Stimulated activated CD8-positive, alpha-beta memory T cell treated with anti-CD3 and anti-CD28 coated beads, Interleukin-7, amount 100 ng/mL, for 4 hours (primary cell): ENCODE measurements at places on chromosomes 7 and 10.
A peak's percentile ranks its signal among the peaks of the same experiment; 100 is the strongest.

- no peak for DNase-seq
Observed at GRCh38 chr10:48525113-48525512, 79.8 kb downstream of the ARHGAP22 start.

GRCh38 chr10:84783386-84783785, 455.0 kb downstream of the CCSER2 start:
- no peak for DNase-seq

DNA sequence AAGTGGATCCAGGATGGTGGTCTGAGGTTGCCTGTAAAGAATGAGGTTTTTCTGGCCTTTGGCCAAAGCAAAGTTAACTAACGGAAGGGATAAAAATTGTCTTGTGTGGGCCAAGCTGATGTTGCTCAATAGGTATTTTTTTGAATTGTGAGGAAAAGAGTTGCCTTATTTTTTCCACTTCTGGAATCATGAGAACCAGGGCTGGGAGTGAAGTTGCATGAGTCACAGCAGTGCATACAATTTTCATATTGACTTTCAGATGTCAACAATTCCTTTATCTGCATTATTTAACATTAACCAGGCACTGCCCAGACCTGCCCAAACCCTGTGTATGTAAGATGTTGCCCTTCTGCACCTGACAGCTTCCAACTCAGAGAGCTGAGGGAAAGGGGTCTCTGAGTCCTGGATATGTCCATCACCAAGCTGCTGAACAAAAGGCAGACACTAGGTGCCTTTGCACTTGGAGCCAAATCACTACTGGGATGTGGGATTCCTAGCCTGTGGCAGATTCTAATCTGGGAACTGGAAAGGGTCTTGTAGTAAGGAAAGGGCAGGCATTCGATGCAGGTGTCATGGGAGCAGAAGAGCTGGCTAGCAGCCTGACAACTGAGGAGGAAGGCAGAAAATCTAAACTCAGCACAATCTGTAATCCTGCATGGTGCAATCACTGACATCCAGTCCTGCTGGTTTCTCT, 52.3 kb upstream of the SLC35B4 start:
- no peak for DNase-seq

DNA sequence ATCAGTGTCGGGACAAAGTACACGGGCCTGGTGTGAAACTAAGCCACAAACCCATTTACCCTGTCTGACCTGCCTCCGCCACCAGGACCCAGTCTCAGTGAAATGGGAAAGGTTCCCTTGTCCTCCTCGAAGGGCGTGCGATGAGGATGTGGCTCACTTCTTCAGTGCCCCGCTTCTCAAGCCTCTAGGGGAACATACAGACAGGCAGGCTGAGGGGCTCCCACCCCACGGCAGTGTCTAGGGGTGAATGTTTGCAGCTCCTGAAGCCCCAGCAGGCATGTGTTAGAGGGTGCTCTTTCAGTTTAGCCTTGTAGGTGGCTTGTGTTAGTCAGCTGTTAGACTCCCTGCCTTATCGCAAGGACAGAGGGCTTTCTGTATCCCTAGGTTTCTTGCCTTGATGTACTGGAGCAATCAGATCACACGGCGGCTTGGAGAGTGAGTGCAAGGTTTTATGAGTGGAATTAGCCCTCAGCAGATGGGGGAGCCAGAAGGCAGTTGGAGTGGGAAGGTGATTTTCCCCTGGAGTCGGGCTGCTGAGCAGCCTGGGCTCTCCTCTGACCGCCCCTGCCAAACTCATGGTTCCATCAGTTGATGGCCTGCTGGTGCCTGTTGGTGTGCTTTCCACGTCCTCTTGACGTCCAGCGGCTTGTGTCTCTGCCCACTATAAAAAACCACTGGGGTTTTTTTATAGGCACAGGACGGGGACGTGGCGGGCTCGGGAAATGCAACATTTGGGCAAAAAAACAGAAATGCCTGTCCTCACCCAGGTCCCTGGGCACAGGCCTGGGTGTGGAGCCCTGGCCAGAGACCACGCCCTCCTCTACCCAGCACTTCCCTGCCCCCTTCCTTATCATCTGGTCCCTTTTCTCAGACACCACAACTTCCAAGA, 759 bp downstream of the NUDT1 start:
- DNase-seq, result no peak

- DNase-seq, result no peak
Observed at GRCh38 chr7:134179036-134180011, 52.2 kb downstream of the LRGUK start.

GRCh38 chr10:15789793-15790525, 70.2 kb upstream of the ITGA8 start:
- DNase-seq, result no peak

DNA sequence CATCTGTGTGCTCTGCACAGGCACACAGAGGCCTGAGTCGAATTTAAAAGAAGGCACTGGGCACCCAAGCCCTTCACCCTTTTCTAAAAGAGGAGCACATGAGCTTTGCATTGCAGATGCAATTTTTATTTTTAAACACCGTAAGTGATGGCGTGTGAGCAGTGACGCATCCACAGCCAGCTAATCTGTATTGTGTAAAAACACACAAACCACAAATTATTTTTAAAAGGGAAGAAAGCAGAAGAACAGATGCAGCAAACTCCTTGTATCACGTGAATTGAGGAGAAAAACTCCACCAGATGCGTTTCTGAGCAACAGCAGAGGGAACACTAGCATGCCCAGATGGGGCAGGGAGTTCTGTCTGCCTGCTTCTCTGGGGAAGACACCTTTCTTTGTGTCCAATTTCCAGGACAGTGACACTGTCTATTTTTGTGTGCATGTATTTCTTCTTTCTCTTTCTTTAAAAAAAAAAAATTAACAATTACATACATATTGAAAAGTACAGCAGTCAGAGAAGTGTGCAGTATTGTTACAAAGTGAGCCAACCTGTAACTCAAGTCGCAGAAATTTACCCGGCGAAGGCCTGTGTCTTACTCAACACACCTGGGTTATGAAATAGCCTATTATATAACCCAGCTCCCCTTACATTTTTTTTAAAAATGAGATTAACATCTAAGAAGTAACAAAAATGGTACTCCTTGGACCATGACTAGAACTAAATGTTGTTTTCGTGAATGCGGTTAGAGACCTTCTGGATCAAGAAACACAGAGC, 39.2 kb downstream of the EEPD1 start:
- DNase-seq, result no peak

GRCh38 chr10:58217612-58218011, 50.1 kb downstream of the IPMK start:
- no peak for DNase-seq

DNA sequence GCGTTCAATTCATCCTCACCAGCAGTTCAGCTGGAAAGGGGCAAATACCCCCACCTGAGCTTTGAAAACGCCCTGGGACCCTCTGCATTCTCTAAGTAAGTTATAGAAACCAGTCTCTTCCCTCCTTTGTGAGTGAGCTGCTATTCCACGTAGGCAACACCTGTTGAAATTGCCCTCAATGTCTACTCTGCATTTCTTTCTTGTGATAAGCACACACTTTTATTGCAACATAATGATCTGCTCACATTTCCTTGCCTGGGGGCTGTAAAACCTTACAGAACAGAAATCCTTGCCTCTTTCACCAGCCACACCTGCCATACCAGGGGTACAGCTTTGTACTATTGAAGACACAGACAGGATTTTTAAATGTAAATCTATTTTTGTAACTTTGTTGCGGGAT, 155.8 kb upstream of the LANCL2 start:
- DNase-seq, result no peak

DNA sequence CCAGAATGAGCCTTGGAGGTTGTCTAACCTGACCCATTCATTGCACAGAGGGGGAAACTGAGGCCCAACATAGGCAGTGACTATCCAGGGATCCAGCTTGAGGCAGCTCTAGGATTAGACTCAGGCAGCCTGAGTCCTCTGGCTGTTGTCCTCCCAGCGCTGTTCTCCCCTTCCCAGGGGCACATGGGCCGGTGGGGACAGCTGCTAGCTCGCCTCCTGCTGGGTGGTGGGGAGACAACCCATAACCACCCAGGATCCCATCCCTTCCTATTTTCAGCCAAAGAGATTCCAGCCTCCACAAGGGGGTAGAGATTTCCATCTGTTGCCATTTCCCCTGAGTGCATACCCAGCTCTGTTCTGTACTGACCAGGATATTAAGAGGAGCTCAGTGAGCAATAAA, 145.1 kb upstream of the GPR26 start:
- no peak for DNase-seq

- no peak for DNase-seq
Observed at GRCh38 chr7:69204943-69205342, 393.3 kb upstream of the AUTS2 start.

- no peak for DNase-seq
Observed at GRCh38 chr10:49394933-49395740, 752 bp downstream of the DRGX start.

- no peak for DNase-seq
Observed at GRCh38 chr10:132457328-132458070, 60.5 kb downstream of the PWWP2B start.

GRCh38 chr7:82017334-82017943, 247.6 kb upstream of the HGF start:
- DNase-seq, result no peak

DNA sequence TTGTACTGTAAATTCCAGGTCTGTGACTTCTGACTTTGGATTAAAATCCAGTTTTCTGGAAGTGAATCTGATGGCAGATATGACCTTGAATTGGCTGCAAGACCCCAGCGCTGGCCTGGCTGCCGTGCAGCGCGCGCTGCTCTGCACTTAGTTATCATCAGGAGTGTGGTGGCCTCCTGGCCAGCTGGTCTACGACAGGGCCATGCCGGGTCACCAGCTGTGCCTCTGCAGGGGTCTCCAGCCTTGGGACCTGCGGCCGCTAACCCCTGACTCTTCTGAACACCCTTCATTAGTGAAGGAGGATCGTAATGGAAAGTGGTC, 190.7 kb upstream of the SH2B2 start:
- no peak for DNase-seq

GRCh38 chr7:134755422-134756022, 23.9 kb upstream of the CALD1 start:
- no peak for DNase-seq

GRCh38 chr7:103394566-103394965, 47.1 kb downstream of the PSMC2 start:
- DNase-seq, result no peak

DNA sequence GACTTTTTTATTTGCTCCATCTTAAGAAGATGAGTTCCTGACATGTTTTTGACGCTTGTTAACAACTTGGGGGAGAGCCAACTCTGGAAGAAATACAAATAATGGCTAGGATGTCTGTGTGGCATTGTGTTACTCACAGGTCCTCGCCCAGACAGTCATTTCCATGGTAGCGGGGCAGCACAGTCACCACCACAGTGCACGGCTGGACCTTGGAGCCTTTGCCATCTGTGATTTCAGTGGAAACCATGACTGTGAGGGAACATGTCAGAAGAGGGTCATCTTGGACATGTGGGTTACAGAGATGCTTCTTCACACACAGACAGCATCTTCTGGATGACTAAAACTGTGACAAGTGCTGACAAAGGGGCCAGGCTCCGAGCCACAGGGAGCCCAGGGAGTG, 74.5 kb downstream of the PKD1L1 start:
- no peak for DNase-seq

DNA sequence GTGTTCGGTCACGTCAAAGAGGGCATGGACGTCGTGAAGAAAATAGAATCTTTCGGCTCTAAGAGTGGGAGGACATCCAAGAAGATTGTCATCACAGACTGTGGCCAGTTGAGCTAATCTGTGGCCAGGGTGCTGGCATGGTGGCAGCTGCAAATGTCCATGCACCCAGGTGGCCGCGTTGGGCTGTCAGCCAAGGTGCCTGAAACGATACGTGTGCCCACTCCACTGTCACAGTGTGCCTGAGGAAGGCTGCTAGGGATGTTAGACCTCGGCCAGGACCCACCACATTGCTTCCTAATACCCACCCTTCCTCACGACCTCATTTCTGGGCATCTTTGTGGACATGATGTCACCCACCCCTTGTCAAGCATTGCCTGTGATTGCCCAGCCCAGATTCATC, 6.5 kb downstream of the PPIF start:
- DNase-seq, result no peak

- DNase-seq, result no peak
Observed at GRCh38 chr7:133359449-133359848, 106.6 kb downstream of the EXOC4 start.

DNA sequence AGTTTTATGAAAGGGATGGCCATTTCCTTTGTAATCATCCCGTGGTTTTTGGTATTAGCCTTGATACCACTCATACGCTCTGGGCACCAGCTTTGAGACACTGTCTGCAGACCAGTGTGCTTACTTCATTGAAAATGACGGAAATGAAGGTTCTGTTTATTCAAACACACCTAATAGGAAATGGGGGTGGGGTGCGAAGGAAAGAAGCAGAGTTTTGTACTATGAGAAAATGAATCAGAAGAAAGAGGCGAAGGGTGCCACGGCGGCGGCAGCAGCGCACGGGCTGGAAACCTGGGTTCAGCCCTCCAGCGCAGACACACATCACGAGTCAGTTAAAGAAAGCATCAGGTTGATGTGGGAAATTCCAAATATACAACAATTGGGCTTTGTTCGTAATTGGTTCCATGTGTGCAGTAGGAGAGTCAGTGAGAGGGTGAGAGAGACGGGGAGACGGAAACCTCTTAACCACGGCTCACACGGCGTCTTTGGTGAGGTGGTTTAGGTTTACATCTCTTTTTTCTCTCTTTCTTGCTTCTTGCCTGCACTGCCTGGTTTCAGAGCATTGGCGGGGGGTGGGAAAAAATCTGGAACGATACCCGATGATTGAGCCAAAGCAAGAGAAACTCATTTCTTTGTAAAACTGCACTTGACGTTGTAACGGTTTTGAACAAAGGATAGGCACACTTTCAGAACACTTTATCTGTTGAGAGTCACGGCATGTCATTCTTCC, 321.2 kb downstream of the FRMD4A start:
- DNase-seq, result peak; percentile 67

- DNase-seq, result no peak
Observed at GRCh38 chr7:97005183-97006054, at the start of gene DLX6. TSS of gene DLX6 (plus strand) at chr7:97005553. CDS start at chr7:97005978, 425 bp downstream.

GRCh38 chr10:91924212-91925021, 847 bp downstream of the BTAF1 start:
- DNase-seq, result no peak

- DNase-seq, result no peak
Observed at GRCh38 chr10:17185873-17186272, 15.6 kb downstream of the TRDMT1 start.

DNA sequence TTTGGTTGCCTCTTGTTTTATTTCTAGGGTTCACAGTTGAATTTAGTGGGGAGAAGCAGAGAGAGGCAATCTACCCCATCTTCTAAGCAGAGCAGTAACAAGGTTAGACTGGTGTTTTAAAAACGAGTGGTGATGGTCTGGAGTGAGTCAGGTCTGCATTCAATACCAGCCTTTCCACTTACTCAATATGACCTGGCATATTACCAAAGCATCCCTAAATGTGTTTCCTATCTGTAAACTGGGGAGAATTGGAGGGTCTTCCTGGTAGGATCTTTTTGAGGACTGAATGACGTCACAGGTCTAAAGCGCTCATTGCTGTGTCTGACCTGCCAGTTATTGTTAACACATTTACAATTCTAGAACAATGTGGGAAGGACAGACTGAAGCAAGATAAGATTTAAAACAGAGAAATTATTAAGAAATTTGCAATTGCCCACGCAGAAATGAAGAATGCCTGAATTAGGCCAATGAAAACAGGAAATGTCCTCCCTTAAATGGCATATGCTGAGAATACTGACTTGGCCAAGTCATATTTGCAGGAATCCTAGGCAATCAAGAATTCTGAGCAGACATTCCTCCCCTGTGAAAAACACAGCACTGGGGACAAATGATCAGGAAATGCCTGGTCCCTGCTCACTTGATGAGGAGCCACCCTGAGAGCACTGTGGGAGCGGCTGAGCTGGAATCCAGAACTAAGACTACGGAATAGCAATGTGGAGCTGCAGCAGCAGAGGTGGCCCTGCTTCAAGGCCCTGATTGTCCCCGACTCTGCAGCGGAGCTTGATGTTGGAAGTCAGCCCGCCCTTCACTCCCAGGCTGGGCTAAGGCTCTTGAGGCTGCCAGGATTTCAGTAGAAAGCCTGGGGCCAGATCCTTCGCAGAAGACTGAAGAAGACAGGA, 184.5 kb upstream of the CXCL12 start:
- DNase-seq, result no peak
